SJSA1 (cell line): ENCODE measurements at places on chromosomes 16 and 17.

DNA sequence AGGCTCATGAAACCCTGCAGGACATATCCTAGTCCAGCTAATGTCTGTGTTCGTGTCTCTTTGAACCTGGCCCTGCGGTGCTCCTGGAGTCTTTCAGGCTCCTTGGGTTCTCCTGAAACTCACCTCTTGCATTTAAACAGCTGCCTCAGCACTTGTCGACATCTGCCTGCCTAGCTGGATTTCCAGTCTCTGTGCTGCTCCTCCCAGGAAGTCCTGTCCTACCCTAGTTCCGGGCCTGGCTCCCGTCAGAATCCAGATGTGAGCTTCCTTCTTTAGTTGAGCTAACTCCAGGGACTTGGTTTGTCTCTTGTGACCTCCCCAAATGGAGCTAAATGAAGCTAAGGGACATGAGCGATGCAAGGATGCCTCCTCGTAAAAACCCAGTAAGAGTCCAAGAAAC lies 155.2 kb upstream of the PIRT start:
- no peak for DNase-seq
- no peaks in the 10 kb centered on the region for H3K4me1 ChIP-seq
- H3K27me3 ChIP-seq = no peaks in the 10 kb centered on the region
- H3K36me3 ChIP-seq = no peaks in the 10 kb centered on the region
- no peak overlapping the region for H3K4me3 ChIP-seq

- H3K4me3 ChIP-seq = no peak overlapping the region
- H3K27me3 ChIP-seq = no peaks in the 10 kb centered on the region
- H3K27ac ChIP-seq = no peak overlapping the region
- H3K36me3 ChIP-seq = peaks cover 33% of the 10 kb centered on the region
Observed at GRCh38 chr17:17703140-17703919, 22.1 kb downstream of the RAI1 start.

GRCh38 chr16:26963109-26963508 lies 103.6 kb upstream of the C16orf82 start:
- no peaks in the 10 kb centered on the region for H3K27me3 ChIP-seq
- no peaks in the 10 kb centered on the region for H3K4me1 ChIP-seq
- DNase-seq = no peak
- H3K4me3 ChIP-seq = no peak overlapping the region
- H3K36me3 ChIP-seq = no peaks in the 10 kb centered on the region
- H3K27ac ChIP-seq = no peak overlapping the region

- DNase-seq = no peak
- H3K27ac ChIP-seq = no peak overlapping the region
- H3K27me3 ChIP-seq = no peaks in the 10 kb centered on the region
- no peak overlapping the region for H3K4me3 ChIP-seq
- peaks cover 8% of the 10 kb centered on the region for H3K4me1 ChIP-seq
Observed at GRCh38 chr17:57762452-57763395, 17.6 kb upstream of the CCDC182 start.

DNA sequence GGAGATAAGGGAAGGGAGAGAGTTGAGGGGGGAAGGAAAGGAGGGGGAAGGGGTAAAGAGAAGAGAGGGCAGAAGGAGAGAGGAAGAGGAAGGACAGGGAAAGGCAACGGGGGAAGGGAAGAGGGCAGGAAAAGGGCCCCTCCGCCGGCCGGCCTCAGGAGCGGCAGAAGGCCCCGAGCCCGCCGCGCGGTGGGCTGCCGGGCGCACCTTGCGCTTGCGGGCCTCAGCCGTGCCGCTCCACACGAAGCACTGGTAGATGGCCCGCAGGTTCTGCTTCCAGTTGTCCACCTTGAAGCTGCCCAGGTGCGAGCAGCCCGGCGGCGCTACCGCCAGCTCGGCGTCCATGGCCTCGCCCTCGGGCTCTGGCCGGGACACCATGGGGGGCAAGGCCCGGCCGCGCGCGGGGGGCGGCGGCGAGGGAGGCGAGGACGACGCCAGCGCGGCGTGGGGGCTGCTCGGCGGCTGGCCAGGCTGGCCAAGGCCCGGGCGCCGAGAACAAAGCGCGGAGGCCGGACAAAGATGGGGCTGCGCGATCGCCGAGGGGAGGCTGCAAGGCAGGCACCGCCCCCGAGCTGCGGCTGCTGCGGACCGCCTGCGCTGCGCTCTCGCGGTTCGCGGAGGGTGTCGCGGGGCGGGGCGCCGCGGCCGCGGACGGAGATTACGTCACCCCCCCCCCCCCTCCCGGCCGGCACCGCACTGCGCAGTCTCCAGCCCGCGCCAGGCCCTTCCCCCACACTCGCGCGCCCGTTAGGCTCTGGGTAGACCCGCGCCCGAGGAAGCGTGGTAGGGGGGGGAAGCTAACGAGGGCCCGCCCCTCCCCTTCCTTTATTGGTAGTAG lies at the start of gene USP22:
Gene USP22, minus strand, starts transcription at position 554 of the 838 bp plus-strand sequence. Its CDS starts 176 bp downstream, at position 378.
- H3K27me3 ChIP-seq = no peaks in the 10 kb centered on the region
- DNase-seq = peak; percentile 63
- H3K4me1 ChIP-seq = peaks cover 19% of the 10 kb centered on the region
- H3K4me3 ChIP-seq = peak within 1 kb of the TSS; percentile 99

DNA sequence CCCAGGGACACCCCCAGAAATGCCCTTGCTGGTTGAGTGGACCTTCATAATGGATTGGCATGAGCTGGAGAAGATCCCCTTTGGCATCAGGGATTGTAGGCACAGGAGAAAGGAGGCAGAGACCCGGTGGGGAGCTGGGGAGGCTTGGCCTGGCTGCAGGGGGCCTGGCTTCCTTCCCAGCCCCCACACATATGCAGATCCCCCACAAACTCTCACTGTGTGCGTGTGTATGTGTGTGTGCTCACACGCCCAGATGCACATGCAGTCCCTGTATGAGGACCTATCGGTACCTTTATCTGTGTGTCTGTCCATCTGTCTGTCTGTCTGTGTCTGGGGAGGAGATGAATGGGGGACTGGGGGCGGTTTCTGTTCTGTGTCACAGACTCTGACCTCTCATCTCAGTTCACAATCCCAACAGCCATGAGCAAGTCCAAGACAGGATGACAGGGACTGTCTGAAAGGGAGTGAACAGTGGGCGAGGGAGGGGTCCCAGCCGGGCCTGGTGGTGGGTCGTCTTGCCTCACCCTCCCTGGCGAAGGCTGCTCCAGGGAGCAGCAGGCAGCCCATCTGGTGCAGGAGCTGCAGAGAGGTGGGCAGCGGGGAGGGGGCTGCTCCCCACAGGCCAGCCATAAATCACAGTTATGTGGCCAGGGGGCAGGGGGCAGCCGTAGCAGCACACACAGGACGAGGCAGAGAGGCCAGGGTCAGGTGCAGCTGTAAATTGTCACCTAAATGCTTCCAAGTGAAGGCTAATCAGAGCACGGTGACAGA lies 46.7 kb upstream of the LHX1 start:
- H3K4me3 ChIP-seq = no peak overlapping the region
- no peaks in the 10 kb centered on the region for H3K4me1 ChIP-seq

GRCh38 chr17:44223541-44224071 lies 4.1 kb upstream of the UBTF start:
- no peaks in the 10 kb centered on the region for H3K27me3 ChIP-seq
- no peak for DNase-seq
- H3K36me3 ChIP-seq = peaks cover 11% of the 10 kb centered on the region
- H3K4me3 ChIP-seq = no peak overlapping the region
- no peak overlapping the region for H3K27ac ChIP-seq

- H3K36me3 ChIP-seq = no peaks in the 10 kb centered on the region
- no peak for DNase-seq
- H3K4me1 ChIP-seq = no peaks in the 10 kb centered on the region
- H3K27me3 ChIP-seq = no peaks in the 10 kb centered on the region
Observed at GRCh38 chr16:10037751-10038150, 144.5 kb downstream of the GRIN2A start.

DNA sequence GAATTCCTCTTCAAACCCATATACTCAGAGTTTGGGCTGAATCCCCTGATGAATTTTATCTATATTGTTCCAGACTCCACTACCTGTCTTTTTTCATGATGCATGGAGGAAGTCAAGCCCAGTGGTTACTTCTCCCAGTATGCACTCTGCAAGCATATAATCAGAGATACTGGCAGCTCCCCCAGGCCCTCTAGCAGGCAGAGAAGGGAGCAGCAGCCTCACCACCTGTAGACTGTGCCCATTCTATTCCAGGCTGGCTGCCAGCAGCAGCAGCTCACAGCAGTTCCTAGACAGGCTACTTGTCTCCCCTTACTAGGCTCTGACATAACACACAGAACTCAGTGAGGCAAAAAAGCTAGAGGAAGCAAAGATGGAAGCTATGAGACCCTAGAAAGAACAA lies 3.4 kb downstream of the MKS1 start:
- H3K27ac ChIP-seq = no peak overlapping the region
- no peak for DNase-seq
- H3K27me3 ChIP-seq = no peaks in the 10 kb centered on the region
- no peak overlapping the region for H3K4me3 ChIP-seq
- H3K36me3 ChIP-seq = peaks cover 5% of the 10 kb centered on the region; the same call in 1 of the 2 replicates
